ENCODE measurements at places on chromosomes 13 and 19. TPM values are rescaled to one million over a fixed set of nuclear protein-coding genes. Genes with fewer than 3 reads are reported as not detected.

The KLK12 gene
- 1.6 TPM for total RNA-seq

The MCEMP1 gene
- total RNA-seq: not detected

The MYPOP gene
- total RNA-seq: 8.0 TPM

The SMAD9 gene
- total RNA-seq: 19.7 TPM

The C19orf85 gene
- not detected for total RNA-seq

GRCh38 chr19:48445256-48445605 is 552 bp upstream of the GRWD1 start:
- H3K36me3 ChIP-seq: peaks cover 7% of the 10 kb centered on the region
- H3K27me3 ChIP-seq: no peaks in the 10 kb centered on the region
- peak overlapping the region; percentile 89 for H3K4me3 ChIP-seq
- no peak for DNase-seq

DNA sequence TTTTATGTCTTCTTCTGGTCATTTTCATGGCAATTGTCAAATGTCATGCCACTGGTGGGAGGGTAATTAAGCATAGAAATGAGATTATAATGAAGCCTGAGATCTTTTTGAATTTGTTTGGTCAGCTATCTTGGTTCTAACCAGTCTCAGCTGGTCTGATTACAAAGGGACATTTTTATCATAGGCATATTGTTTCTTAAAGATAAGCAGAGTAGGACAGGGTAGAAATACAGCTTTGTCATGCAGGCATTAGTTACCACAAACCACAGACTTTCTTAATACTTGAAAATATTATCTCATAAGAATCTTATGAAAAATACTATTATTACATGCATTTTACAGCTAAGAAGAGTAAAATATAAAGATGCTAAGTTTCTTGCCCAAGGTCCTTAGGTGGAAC is 1761.5 kb downstream of the PCDH9 start:
- DNase-seq: no peak
- H3K4me1 ChIP-seq: no peaks in the 10 kb centered on the region
- no peak overlapping the region for H3K27ac ChIP-seq
- H3K36me3 ChIP-seq: no peaks in the 10 kb centered on the region
- no peak overlapping the region for H3K4me3 ChIP-seq

- H3K27me3 ChIP-seq: peaks cover 31% of the 10 kb centered on the region
- H3K27ac ChIP-seq: no peak overlapping the region
- no peak overlapping the region for H3K4me3 ChIP-seq
- no peaks in the 10 kb centered on the region for H3K36me3 ChIP-seq
- peaks cover 4% of the 10 kb centered on the region for H3K4me1 ChIP-seq
Measured at GRCh38 chr19:2302319-2303210, 5.4 kb downstream of the LINGO3 start.

GRCh38 chr19:39352381-39353255 is 10.4 kb downstream of the SAMD4B start:
- H3K27ac ChIP-seq: no peak overlapping the region
- no peaks in the 10 kb centered on the region for H3K27me3 ChIP-seq
- H3K36me3 ChIP-seq: peaks cover 36% of the 10 kb centered on the region
- peaks cover 15% of the 10 kb centered on the region for H3K4me1 ChIP-seq
- peak overlapping the region; percentile 14 for H3K4me3 ChIP-seq
- DNase-seq: no peak

DNA sequence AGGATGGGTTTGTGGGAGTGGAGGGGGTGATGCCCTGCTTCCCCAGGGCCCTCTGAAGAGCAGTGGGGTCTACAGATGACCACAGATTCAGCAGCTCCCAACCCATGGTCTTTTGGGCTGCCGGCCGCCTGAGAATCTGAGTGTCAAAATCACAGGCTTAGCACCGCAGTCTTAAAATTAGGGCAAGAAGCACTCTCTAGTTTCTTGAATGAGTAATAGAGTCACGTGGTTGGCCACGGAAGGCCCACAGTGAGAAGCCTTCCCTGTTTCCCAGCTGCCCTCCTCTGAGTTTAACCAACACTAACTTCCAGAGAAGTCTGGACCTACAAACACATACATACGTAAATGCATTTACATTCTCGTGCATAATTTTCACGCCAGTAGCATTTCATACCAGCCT is 5.2 kb downstream of the PRMT1 start:
- no peak overlapping the region for H3K4me3 ChIP-seq
- no peak for DNase-seq
- H3K36me3 ChIP-seq: peaks cover 8% of the 10 kb centered on the region
- H3K27ac ChIP-seq: no peak overlapping the region
- H3K27me3 ChIP-seq: no peaks in the 10 kb centered on the region
- peaks cover 9% of the 10 kb centered on the region for H3K4me1 ChIP-seq

- H3K27me3 ChIP-seq: no peaks in the 10 kb centered on the region
- peaks cover 35% of the 10 kb centered on the region for H3K36me3 ChIP-seq
- DNase-seq: no peak
- H3K27ac ChIP-seq: no peak overlapping the region
- no peak overlapping the region for H3K4me3 ChIP-seq
Measured at GRCh38 chr13:27432611-27433210, 8.3 kb downstream of the GTF3A start.

DNA sequence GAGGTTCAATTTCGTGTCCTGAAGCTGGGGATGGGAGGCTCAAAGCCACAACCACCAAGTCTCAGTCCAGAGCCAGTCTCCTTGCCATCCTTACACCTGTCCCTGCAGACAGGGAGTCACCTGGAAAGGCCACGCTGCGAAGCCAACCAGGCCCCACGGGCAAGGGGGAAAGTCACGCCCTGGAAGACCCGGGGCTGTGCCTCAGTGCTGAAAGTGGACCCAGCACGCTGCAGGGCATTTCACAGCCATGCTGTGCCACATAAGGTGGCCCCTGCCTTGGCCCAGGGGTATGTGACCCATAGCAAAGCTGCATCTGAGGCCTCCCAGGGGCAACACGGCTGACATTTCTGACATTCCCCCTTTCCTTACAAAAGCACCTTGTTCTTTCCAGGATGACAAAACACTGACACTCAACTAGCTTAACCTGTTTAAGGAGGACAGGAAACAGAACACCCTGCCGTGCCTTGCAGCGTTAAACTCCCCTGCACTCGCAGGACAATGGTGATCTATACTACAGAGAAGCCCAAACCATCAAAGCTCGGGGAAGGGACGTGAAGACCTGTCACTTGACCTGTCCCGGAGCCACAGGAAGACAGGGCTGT is 14.8 kb downstream of the CHERP start:
- peak overlapping the region; percentile 94 for H3K27ac ChIP-seq
- peaks cover 11% of the 10 kb centered on the region for H3K36me3 ChIP-seq
- H3K4me1 ChIP-seq: no peaks in the 10 kb centered on the region

DNA sequence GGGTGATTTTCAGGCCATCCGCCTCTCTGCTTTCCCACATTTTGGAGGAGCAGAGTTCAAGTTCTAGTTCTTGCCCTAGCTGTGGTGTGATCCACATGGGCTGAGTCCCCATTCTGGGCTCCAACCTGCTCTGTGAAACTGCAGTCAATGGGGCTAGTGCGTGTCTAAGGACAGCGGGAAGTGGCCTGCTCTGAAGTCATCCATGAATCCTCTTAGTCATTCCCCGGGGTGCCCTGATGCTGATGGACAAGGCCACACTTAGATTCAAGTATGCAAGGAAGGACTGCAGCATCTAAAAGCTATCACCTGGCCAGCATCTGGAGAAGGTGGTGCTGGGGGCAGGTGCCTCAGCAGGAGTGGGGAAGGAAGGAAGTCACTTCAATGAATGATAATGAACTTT is 94.6 kb downstream of the TSHZ3 start:
- H3K27ac ChIP-seq: no peak overlapping the region
- peaks cover 20% of the 10 kb centered on the region for H3K27me3 ChIP-seq
- no peaks in the 10 kb centered on the region for H3K36me3 ChIP-seq
- DNase-seq: no peak
- H3K4me1 ChIP-seq: peaks cover 9% of the 10 kb centered on the region
- no peak overlapping the region for H3K4me3 ChIP-seq

DNA sequence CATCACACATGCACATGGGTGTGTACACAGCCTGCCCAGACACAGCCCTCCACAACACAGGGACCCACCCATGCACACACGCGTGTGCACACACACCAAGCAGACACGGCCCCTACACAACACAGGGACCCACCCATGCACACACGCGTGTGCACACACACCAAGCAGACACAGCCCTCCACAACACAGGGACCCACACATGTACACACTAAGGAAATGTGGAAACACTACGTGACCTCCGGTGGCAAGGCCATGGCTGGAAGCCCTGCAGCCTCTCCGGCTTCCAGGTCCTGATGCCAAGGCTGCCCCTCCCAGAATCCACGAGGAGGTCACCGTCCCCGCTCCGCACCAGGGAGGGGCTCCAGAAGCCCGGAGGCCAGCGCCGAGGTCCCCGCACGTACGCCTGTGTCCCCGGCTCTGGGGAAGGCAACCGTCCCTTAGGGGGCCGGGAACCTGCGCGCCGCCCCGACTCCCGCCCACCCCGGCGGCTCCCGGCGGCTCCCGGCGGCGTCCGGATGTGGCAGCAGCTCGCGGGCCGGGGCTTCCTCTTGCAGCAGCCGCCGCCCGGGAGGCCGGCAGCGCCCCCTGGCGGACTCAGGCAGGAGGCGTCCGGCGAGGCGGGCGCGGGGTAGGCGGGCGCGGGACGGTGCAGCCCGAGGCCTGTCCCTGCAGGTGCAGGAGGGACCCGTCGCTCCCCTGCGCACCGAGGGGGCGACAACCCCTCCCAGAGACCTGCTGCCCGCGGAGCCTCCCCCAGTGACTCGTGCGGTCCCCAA is 29.8 kb upstream of the GRTP1 start:
- DNase-seq: peak; percentile 92
- no peaks in the 10 kb centered on the region for H3K36me3 ChIP-seq
- peaks cover 5% of the 10 kb centered on the region for H3K4me1 ChIP-seq
- H3K27me3 ChIP-seq: no peaks in the 10 kb centered on the region

DNA sequence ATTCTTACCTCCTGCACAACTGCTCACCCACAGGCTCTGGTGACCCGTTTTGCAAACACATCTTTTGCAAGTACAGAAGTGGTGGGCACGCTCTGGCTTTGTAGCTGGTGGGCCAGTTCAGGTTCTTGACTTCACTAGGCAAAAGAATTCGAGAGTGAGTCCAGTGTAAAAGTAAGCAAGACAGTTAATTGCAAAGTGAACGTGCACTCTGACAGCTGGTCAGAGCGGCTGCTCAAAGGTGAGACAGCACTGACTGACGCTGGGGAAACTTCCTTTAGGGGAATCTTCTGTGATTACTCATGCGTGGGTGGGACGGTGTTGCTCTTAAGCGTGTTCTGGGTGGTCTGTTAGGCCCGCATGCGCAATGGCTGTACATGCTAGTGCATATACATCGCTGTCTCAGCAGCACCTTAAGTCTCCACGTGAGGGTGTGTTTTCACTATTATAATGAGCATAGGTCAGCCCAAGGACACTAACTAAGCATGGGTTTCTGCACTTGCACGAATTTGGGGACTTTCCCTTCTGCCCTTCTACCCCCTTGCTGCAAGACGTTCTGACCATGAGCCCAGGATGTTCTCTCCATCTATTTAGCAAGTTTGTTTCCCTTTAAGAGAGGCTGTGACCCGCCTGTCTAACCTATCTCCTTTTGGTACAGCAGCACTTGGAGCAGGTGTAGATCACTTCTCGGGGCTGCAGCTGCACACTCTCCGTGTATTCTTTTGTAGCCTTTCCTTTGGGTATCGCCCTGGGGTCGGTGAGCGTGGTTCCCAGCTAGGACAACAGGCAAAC is 30.2 kb upstream of the CD33 start:
- no peaks in the 10 kb centered on the region for H3K4me1 ChIP-seq
- H3K27ac ChIP-seq: no peak overlapping the region
- H3K4me3 ChIP-seq: no peak overlapping the region
- peaks cover 17% of the 10 kb centered on the region for H3K27me3 ChIP-seq
- no peak for DNase-seq

GRCh38 chr13:43961909-43962308 is 82.2 kb downstream of the LACC1 start:
- no peak for DNase-seq
- H3K4me1 ChIP-seq: peaks cover 11% of the 10 kb centered on the region
- no peaks in the 10 kb centered on the region for H3K36me3 ChIP-seq
- no peaks in the 10 kb centered on the region for H3K27me3 ChIP-seq
- H3K4me3 ChIP-seq: no peak overlapping the region

DNA sequence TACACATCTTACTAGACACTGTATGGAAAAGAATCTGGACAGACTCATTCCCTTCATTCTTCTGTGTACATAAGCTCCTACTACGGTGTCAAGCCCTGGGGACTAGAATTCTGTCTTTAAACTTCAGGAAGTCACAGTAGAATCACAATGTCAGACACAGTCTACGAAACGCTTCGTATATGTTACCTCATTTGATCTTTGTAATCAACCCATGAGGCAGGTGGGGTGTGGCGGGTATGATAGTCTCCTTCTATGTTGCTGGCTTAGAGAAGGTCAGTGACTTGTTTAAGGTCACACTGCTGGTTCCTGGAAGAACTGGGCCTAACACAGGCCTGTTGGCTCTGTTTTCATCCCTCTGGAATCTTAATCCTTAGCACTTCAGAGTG is 32.2 kb upstream of the TPT1 start:
- peak overlapping the region; percentile 17 for H3K4me3 ChIP-seq
- H3K27ac ChIP-seq: peak overlapping the region; percentile 72
- H3K36me3 ChIP-seq: peaks cover 14% of the 10 kb centered on the region
- no peaks in the 10 kb centered on the region for H3K27me3 ChIP-seq
- no peak for DNase-seq
- peaks cover 24% of the 10 kb centered on the region for H3K4me1 ChIP-seq

- H3K4me1 ChIP-seq: peaks cover 5% of the 10 kb centered on the region
- no peaks in the 10 kb centered on the region for H3K36me3 ChIP-seq
- H3K4me3 ChIP-seq: no peak overlapping the region
- H3K27me3 ChIP-seq: no peaks in the 10 kb centered on the region
- no peak for DNase-seq
- no peak overlapping the region for H3K27ac ChIP-seq
Measured at GRCh38 chr19:2468596-2468995, 7.3 kb upstream of the GADD45B start.

GRCh38 chr13:103883164-103883563 is 816.9 kb upstream of the SLC10A2 start:
- H3K27ac ChIP-seq: peak overlapping the region; percentile 47
- no peaks in the 10 kb centered on the region for H3K36me3 ChIP-seq
- peaks cover 14% of the 10 kb centered on the region for H3K4me1 ChIP-seq
- H3K4me3 ChIP-seq: peak overlapping the region; percentile 65

- peaks cover 3% of the 10 kb centered on the region for H3K4me1 ChIP-seq
- no peak for DNase-seq
- H3K27ac ChIP-seq: no peak overlapping the region
- peaks cover 10% of the 10 kb centered on the region for H3K27me3 ChIP-seq
- H3K4me3 ChIP-seq: no peak overlapping the region
- H3K36me3 ChIP-seq: no peaks in the 10 kb centered on the region
Measured at GRCh38 chr19:2249880-2250765, 1.0 kb downstream of the AMH start.

DNA sequence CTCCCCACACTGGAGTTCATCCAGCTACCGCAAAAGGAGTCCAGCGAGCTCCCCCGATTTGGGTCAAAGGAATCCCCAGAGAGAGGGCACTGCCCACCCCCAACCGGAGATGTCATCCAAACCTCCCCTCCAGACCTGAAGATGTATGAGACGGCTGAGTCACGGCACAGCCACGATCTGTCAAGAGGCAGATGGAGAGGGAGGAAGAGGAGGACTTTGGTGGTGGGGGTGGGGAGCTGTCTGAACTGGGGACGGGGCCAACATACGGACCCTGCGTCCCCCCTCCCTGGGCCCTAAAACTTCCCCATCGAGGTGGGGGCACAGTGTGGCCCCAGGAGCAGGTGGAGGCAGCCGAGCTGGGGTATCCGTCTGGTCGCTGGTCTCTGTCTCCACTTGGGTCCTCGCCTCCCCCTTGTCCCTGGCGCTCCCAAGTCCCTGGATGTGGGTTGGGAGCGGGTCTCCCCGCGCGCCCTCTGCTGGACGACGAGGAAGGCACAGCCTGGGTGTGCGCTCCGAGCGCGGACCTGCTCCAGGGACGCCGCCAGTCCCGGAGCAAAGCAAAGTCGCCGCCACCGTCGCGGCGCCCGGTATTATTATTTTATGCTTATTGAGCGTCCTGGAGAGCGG is 3.8 kb downstream of the PDE4A start:
- peaks cover 91% of the 10 kb centered on the region for H3K27me3 ChIP-seq
- peak overlapping the region; percentile 68 for H3K4me3 ChIP-seq

Measured in type B pancreatic cell (in vitro differentiated cells).